ENCODE measurements at places on chromosomes 5 and 9.

- DNase-seq = no peak
Measured at GRCh38 chr5:37724395-37725125, 115.3 kb downstream of the GDNF start.

- DNase-seq = no peak
Measured at GRCh38 chr5:43358301-43358700, 45.1 kb upstream of the HMGCS1 start.

- no peak for DNase-seq
Measured at GRCh38 chr9:125626187-125626586, 80.8 kb downstream of the MAPKAP1 start.

DNA sequence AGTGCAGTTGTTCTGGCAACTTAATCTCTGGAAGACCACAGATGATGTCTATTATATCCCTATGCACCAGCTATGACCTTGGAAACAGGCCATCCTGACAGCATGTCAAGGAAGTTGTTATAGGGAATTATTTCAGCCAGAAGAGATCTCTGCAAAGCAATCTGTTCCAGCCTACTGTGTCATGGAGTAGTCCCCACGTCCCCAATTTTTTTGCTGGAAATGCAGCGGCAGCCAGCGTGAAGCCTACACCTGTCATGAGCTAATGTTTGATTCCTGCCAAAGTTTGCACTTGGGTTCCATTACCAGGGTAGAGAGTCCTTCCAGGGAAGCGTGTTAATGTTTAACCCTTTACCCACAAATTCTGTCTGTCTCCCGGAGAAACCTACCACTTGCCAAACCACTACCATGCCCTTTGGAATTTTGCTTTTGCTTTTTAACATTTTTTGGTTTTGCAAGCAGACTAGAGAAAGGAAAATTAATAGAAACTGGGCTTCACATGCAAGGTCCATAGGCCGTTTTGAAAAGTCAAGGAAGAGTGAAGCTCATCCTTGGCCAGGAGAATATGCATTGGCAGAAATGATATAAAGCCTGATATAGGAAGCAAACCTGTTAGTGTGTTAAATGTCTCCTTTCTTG lies 174.9 kb upstream of the SPRY4 start:
- no peak for DNase-seq
